ENCODE measurements at places on chromosomes 2 and 18.

- DNase-seq = no peak
Measured at GRCh38 chr2:12637754-12638153, 79.0 kb upstream of the TRIB2 start.

DNA sequence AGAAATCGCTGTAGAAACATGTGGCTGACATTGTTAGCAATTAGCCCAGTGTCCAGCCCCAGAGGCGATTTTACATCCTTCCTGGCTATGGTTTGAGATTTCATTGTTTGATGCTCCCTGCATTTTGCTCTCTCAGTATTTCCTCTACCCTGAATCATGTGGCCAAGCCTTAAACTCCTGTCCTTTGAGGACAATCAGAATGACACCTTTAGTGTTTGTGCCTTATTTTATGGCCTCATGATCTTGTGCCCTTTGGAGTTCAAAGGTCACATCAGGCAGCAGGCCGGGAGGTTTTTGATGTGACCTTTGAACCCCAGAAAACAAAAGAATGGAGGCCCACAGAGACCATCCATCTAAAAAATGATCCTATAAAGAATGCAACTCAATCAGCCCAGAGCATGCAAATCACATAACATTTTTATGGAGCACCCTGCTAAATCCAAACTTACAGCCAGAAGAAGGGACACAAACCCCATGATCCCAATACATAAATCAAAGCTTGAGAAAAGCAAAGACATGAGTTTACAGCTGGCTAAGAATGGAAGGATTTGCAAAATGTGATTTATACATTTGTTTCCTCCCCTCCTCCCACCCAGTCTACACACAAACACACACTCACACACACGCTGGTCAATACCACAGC lies 52.5 kb downstream of the FECH start:
- DNase-seq = no peak

DNA sequence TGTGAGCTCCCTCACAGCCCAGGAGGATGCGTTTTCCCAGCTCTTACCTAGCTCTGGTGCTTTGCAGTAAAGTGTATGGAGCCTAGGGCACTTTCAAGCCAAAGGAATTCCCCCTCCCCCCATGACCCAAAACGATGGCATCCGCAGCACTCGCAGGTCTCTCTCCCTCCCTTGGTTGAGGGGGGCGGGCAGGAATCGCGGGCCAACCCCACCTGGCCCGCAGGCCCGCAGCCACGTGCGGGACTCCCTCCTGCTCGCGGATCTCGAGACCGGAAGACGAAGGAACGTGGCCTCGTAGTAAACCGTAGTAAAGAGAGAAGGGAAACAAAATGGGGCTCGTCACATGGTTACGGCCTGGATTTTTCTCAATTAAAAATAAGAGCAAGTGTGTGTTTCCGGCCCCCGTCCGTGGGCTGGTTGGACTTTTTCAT lies 8.5 kb downstream of the IRS1 start:
- DNase-seq = peak; percentile 60

DNA sequence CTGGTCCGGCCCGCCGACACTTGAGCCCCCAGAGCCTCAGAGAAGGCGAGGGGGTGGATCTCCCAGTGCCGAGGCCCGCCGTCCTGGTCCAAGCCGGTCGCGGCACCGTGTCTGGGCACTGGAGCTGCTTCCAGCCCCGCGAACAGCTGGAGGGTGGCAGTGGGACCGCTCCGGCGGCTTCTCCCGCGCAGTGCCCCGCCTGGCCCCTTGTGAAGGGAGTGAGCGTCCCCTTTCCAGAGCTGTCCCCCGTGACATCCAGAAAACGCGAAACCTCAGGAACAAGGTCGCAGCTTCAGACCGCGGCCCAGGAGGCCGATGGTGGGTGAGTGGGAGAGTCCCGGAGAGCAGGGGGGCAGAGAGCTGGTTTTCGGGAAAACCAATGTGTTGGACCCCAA lies 579 bp upstream of the EMX1 start:
- DNase-seq = no peak

GRCh38 chr2:60299179-60299578 lies 254.3 kb downstream of the BCL11A start:
- no peak for DNase-seq

- no peak for DNase-seq
Measured at GRCh38 chr2:74493546-74493945, 5.9 kb downstream of the LBX2 start.

DNA sequence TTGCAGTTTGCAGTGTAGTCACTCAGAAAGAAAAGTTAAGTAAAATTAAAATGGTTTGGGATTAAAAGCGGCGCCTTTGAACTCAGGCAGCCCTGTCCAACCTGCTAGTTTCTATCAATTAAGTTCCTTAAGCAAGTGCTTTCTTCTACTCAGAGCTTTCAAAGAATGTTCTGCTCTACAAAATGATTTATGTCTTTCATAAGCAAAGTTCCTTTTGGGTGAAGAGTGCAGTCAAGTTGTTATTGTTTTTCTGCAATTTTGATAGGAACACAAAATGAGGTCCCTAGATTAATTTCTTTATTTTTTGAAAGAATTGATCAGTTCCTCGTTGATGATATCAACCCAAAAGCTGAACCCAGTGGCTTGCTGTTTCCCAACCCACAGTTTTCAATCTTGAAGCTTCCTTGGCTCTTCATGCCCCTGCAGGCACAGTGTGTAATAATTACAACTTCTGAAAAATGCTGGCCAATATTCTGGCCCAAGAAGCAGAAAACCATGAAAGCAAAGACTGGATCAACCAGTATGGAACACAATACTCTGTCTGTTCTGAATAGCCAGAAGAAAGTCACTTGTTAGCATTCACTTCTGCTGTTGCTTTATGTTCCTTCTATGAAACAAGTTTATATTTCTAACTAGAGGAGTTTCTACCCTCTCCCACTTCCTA lies 89.1 kb downstream of the TGIF1 start:
- DNase-seq = no peak

DNA sequence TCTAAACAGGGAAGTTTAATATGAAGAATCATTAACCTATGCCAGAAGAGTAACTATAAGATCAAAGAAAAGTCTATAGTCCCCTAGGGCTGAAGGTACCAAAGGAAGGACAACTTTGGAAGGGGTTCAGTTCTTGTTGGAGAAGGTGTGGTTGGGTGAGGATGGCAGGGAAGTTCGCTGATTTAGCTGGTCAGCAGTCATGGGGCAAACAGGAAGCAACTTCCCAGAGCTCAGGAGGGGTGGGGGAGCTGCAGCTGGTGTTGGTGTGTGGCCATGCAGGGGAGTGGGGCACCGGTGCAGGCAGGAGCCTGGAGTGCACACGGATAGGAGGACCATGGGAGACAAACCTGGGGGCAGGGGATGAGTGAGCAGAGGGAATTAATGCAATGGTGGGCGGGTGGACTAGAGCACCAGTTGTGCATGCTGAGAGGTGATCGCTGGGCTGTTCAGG lies 34.0 kb downstream of the FHOD3 start:
- no peak for DNase-seq
